ENCODE measurements at places on chromosomes 7 and 10.
A peak's percentile ranks its signal among the peaks of the same experiment; 100 is the strongest.

DNA sequence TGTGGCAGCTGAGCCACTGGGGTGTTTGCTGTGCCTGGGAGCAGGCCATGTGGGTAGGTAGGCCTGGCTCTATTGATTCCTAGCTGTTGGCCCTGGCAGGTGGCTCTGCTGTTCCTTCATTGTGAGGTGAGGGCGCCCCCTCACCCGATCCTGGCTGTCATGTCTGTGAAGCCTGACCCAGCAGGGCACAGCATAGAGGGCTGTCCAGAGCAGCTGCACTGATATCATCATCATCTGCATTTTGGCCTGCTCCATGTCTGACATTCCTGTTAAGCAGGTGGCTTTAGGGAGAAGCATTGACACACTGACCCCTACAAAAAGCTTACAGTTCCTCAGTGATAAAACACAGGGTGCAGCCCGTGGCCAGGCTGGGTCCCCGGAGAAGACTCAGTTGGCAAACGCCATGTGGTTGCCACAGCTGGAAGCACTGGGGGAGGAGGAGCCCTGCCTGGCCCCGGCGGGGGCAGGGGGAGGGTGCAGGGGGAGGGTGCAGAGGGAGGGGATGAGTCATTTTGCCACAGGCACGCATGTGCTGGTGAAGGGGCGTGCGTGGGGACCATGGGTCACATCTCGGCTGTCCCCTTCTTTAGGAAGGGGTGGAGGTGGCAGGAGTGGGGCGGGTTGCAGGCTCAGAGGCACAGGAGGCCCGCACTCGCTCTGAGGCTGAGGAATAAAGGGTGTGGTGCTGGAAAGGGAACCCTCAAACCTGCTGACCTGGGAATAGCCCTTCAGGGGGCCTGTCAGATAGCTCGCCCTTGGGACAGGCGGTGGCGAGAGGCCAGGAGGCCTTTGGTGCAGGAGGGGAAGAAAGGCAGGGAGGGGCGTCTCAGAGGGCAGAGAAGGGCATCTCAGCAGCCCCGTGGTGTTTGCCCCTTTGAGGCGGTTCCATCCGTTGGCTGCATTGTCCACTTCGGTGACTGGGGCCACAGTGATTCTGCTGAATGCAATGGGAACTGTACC is 31.6 kb downstream of the IKZF1 start:
- DNase-seq: no peak

- no peak for DNase-seq
Observed at GRCh38 chr10:59560161-59560560, 149.5 kb downstream of the SLC16A9 start.

- no peak for DNase-seq
Observed at GRCh38 chr10:121069061-121069850, 218.1 kb downstream of the WDR11 start.

DNA sequence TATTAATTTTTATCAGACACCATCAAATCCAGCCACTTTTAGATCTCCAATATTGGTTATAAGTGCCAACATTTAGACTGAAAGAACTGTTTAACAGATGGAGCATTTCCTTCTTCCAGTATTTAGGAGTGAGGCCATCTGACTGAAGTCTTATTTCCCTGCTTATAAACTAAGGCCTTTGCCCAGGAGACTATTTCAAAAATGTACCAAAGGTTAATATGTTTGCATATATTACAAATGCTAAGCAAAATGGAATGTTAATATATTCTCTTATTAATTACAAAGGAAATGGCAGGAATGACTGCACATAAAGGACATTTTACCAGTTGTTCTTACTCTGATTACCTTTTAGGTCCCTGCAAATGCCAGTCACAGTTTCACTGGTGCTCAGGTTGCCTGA is 238.9 kb upstream of the PLXNA4 start:
- DNase-seq: no peak

- DNase-seq: no peak
Observed at GRCh38 chr7:150908173-150908572, 55.9 kb downstream of the AOC1 start.

- DNase-seq: peak; percentile 39
Observed at GRCh38 chr10:63155388-63156020, 22.4 kb downstream of the NRBF2 start.

DNA sequence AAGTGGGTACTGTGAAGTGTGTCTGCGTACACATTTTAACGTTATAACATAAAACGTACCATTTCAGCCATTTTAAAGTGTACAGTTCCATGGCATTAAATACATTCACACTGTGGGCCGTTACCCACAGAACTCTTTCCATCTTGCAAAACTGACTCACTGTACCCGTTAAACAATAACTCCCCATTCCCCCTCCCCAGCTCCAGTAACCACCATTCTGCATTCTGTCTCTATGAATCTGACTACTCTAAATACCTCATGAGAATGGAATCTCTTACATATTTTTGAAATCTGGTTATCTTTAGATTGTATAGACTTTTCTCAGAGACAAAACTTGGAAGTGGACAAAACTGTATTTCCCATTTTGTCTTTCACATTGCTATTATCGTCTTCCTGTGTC is 9.3 kb downstream of the ARL3 start:
- peak; percentile 38 for DNase-seq

GRCh38 chr10:52423369-52423768 is 109.3 kb downstream of the DKK1 start:
- DNase-seq: no peak

- DNase-seq: peak; percentile 38
Observed at GRCh38 chr10:87578842-87579401, 74.2 kb downstream of the MINPP1 start.

Data from GM23248 (cell line).